ENCODE measurements at places on chromosomes 6 and 20.
A peak's percentile ranks its signal among the peaks of the same experiment; 100 is the strongest.

DNA sequence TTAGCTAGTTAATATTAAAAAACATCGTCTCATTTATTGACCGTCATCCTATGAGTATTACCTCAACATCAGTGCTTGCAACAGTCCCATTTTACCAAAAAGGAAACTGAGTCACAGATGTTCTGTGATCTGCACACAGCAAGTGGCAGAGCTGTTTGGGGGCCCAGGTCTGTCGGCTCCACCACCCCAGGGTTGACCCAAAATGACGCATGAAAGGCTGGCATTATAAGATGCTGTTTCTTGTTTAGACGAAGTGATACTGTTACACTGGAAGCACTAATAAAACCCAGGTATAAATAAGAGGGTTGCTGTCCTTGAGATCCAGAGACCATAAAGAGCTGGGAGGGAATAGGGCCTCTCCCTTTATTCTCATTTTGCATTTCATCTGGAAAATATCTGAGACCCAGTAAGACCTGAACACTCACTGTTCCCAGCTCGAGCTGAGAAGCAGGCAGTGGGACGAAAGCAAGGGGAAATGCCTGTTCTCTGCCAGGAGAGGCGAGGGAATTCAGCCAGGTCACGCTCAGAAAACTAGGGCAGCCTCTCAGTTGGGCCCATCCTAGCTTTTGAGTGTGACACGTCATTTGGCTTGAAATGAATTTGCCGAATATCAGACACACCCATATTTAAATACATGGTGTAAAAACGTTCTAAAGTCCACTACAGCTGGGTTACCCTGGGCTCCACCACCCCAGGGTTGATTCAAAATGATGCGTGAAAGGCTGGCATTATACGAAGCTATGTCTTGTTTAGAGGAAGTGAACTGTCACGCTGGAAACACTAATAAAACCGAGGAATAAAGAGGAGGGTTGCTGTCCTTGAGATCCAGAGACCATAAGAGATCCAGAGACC, 1.4 kb upstream of the MICAL1 start:
- DNase-seq: no peak

DNA sequence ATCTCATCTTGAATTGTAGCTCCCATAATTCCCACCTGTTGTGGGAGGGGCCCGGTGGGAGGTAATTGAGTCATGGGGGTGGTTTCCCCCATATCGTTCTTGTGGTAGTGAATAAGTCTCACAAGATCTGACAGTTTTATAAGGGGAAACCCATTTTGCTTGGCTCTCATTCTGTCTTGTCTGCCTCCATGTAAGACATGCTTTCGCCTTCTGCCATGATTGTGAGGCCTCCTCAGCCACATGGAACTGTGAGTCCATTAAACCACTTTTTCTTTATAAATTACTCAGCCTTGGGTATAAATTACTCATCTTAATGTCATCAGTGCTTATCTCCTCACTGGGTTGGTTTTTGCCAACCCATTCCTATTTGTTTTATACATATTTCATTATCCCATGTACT, 142.0 kb upstream of the GMDS start:
- no peak for DNase-seq

DNA sequence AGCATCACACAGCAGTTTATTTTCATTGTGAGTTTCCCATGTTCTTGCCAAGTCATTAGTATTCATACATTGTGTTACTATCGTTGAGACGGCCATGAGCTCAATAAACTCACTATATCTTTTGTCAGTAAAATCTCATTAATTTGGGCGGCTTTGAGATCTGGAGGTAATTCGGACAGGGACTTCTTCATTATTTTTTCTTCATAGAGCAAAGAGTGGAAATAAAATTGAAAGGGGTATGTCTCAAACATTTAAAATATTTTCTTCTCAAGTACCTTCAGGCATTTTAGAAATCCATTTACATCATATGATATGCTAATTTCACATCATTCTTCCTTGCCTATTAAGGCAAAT, 14.6 kb downstream of the NOX3 start:
- DNase-seq: no peak

DNA sequence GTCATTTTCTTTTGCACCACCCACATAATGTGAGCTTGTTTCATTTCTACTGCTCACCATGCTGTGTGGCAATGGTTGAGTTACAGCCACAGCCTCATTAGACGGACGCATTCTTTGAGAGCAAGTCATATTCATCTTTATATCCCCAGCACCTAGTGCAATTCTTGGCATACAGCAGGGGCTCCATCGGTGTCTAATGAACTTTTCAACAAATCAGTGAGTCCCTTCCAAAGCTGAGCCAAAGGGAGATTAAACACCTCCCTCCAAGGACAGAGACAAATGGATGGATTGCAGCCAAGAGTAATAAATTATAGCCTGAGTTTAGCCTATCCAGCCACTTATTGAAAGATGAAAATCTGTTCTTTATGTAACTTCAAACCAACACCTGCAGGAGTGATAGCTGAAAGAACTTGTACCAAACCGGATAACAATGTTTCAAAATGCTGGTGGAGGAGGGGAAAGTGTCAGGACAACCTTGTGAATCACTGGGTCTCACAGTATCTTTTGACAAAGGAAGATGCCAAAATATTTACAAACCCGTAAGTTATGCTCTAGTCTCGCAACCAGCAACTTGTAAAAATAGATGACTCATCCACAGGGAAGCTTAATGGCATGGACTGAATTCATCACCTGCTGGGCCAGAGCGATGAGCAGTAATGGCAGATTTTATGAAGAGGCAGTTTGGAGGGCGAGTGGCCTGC, 139.0 kb downstream of the PXDC1 start:
- no peak for DNase-seq

GRCh38 chr6:134553936-134554335, 236.0 kb upstream of the SGK1 start:
- DNase-seq: no peak

DNA sequence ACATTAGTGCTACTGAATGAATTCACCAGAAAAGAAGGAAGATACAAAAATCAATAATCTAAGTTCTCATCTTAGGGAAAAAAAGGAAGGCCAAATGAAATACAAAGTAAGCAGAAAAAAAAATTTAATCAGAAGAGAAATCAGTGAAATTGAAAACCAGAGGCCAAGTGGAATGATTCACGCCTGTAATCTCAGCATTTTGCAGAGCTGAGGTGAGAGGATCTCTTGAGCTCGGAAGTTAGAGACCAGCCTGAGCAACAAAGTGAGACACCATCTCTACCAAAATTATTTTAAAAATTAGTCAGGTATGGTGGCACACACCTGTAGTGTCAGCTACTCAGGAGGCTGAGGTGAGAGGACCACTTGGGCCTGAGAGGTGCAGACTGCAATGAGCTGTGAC, 21.2 kb upstream of the ASF1A start:
- DNase-seq: no peak

DNA sequence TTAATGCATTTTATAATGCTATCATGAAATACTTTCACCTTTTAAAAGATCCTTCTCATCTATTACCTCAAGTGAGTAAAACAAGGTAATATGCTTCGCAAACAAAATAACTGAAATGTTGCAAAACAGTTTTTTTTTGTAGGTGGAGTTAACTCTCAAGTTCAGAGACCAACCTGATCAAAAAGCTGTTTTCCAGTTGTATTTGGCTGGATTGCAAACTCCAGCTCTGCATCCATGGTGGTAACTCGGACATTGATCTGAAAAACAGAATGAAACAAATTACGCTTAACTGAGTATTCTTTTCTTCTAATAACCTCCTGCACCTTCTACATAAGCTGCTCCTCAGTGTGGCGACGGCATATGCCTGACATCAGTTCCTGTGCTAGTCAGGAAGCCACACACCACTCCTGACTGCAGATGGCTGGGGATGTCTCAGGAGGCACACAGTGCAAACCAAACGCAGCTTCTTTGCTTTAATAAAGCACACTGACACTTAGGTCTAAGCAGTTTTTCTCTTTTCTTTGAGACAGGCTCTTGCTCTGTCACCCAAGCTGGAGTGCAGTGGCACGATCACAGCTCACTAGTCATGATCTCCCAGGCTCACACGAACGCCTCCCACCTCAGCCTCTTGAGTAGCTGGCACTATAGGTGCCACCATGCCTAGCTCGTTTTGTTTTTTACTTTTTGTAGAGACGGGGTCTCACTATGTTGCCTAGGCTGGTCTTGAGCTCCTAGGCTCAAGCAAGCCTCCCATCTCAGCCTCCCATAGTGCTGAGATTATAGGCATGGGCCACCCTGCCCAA, 29.9 kb downstream of the EZR start:
- peak; percentile 35 for DNase-seq

DNA sequence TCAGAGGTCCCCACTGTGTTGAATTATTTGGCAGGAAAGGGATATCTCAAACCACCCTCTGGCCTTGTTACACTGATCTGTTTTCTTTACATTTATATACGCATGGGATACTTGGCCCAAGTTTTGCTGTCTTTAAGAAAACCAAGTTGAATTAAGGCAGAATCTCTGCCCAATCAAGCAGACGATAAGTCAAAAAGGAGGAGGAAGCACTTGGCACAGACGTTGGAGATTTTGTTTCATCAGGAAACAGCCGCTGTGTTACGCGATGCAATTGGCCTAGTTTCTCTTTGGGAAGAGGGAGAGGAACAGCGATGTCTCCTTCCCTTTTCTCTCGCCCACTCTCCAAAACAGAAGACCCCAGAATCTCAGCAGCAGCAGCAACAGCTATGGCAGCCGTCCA, 20.2 kb upstream of the NAA20 start:
- DNase-seq: no peak

- no peak for DNase-seq
Observed at GRCh38 chr6:121435444-121436069, at the start of gene GJA1. Gene GJA1, plus strand, starts transcription at chr6:121435646. Its CDS starts 11,202 bp downstream, at chr6:121446848.

DNA sequence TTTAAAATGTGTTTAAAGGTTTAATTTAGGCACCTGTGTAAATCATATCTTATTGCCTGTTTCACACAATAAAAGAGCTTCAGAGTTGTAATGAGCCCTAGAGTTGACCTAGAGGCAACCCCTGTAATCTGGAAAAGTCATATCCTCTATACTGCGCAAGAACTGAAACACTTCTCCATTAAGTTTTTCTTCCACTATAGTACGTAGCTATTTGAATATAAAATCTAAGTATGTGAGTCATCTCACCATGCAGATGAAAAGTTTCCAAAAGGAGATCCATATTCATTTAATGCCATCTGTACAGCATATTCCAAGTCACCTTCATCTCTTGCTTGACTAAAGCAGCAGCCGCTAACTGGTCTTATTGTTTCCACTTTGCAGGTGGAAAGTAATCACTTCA, 26.0 kb upstream of the TAAR1 start:
- DNase-seq: no peak

DNA sequence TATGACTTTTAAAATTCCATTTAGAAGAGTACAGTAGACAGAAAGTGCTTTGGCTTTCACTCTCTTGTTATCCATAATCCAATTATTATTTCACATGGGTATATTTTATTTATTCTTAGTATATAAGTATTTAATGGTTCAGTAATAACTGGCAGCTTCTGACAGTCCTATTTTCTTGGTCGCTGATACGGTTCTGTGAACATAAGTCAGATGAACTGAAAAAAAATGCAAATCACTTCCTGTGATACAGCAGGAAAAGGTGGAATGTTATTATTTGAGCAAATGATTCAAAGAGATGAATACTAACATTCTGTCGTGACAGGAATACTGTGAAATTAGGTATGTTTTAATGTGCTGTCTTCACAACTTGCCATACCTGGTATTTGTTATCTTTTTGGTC, 132.3 kb downstream of the ARHGAP18 start:
- no peak for DNase-seq

DNA sequence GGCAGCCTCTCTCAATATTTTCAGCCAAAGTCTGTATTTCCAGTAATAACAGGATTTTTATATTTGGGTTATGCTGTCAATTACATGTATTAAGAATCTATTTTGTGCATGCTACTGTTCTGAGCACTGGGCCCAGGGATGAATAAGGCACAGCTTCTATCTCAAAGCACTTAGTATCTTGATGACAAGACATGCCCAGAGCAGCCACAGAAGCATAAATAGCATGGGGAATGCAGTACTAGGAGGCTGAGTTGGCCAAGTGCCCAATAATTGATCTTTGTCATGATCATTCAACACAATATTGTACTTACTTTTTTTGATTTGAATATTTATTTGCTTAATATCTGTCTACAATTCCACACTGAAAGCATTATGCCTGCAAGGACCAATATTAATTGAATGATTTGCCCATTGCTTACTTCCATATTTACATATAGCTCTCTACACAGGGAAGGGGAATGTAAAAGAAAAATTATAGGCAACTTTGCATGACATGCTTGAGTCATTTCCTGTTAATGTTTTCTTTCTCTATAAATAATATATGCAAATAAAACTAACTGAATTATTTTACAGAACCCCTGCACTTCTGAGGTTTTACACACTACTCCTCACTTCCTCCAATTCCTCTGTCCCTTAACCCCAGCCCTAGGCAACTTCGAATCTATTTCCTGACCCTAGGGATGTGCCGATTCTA, 298.9 kb upstream of the BMP2 start:
- DNase-seq: no peak

GRCh38 chr6:52587001-52587400, 10.1 kb upstream of the TRAM2 start:
- DNase-seq: no peak

DNA sequence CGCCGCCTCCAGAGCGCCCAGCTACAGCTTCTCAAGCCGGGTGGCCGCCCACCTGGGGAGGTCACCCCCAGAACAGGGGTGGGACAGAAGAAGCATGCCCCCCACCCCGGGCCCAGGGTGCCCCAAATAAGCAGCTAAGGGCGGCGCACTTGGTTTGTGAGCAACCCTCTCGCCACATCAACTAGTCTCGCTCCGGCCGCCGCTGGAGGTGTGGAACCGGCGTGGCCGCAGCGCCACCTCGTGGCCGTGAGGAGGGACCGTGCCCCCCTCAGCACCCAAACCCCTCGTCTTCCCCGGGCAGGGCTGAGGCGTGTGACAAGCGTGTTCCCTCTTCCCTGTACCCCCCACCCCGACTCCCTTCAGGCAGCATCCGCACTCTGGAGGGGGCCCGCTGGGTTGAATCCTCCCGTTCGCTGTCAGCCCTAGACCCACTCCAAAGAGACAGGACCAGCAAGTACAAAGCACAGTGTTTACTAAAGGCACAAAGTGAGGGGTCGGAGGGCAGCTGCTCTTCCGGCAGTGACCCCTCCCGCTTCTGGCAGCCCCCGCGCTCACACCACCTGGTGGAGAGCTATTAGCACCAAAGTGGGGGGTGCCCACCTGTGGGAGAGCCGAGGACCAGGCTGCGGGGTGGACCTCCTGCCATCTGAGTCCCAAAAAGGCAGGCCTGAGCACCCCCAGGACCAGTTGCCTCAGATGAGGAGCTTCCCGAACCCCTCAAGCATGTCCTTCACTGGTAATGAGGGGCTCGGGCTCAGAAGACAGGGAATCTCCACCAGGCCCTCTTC, 45.4 kb downstream of the MDFI start:
- DNase-seq: peak; percentile 56

Measured in effector CD8-positive, alpha-beta T cell (primary cell).